Caco-2 (cell line): ENCODE measurements at places on chromosomes 1 and 21.

GRCh38 chr1:42504535-42505128 is 41.5 kb downstream of the CCDC30 start:
- H3K36me3 ChIP-seq: no peaks in the 10 kb centered on the region
- no peak for DNase-seq
- H3K4me3 ChIP-seq: no peak overlapping the region
- H3K4me1 ChIP-seq: no peaks in the 10 kb centered on the region
- H3K27me3 ChIP-seq: no peaks in the 10 kb centered on the region

DNA sequence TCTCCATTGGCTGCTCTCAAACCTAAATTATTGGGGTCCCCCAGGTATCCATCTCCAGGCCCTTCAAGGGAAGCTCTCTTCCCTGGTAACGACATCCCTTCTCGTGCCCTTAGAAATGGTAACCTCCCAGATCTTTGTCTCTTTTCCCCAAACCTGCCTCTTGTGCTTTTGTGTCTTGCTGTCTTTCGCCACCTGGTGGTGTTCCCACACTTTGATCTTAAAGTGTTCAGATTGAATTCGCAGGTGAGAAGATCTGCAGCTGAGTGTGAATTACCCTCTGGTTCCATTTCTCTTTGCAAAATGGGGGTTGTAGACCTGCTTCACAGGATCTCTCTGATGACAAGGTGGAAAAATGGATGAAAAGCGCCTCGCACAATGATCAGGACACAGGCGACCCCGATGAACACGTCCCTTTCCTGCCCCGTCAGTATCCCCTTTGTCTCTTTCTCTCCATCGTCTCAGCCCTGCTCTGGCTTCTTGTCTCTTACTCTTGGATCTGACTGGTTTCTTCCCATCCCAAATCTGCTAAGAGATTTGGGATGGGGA is 53.1 kb downstream of the DOP1B start:
- no peaks in the 10 kb centered on the region for H3K36me3 ChIP-seq
- H3K27me3 ChIP-seq: no peaks in the 10 kb centered on the region
- H3K4me1 ChIP-seq: peaks cover 16% of the 10 kb centered on the region
- DNase-seq: peak; percentile 74

- H3K4me1 ChIP-seq: no peaks in the 10 kb centered on the region
- DNase-seq: no peak
- no peak overlapping the region for H3K27ac ChIP-seq
- H3K27me3 ChIP-seq: no peaks in the 10 kb centered on the region
These were observed 5.9 kb upstream of the KIF17 start for GRCh38 chr1:20723537-20724363.

GRCh38 chr1:161943737-161944136 is 79.9 kb downstream of the OLFML2B start:
- H3K4me3 ChIP-seq: no peak overlapping the region
- H3K27ac ChIP-seq: peak overlapping the region; percentile 2
- H3K27me3 ChIP-seq: no peaks in the 10 kb centered on the region; the same call in 1 of the 2 replicates
- DNase-seq: no peak

- no peaks in the 10 kb centered on the region for H3K27me3 ChIP-seq
- peaks cover 15% of the 10 kb centered on the region for H3K4me1 ChIP-seq
- H3K4me3 ChIP-seq: no peak overlapping the region
- no peak for DNase-seq
- no peak overlapping the region for H3K27ac ChIP-seq
- peaks cover 1% of the 10 kb centered on the region for H3K36me3 ChIP-seq
These were observed 58.7 kb downstream of the XCL2 start for GRCh38 chr1:168485048-168485447.

DNA sequence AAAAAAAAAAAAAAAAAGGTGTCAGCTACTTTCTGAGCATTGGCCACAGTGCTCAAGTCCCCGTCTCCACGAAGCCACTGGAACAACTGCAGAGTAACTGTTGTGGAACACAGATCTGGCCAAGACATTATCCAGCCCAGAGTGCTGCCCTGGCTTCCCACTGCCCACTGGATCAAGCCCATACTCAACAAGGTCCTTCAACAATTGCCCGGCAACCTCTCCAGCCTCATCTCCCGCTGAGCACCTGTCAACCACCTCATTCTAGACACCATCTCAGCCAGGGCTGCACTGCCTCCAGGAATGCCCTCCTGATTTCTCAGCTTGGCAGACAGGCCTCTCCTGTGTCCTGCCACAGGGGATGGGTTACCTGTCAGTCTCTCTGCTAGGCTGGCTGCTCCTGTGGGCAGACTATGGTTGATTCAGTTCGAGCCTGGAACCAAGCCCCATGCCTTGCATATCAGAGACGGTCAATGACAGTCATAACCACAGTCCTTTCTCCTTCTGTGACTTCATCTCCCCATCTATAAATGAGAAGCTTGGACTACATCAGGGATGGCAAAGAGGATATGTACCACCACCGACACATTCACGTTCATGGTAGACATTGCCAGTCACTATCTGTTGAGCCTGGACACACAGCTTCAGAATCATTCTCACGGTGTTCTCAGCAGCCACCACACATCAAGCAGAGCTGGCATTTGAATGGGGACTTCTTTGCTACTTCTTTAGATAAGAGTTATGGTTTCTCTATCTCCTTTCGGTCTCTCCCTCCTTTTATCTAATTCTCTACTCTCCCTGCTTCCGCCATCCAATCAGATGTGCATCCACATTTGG is 76.9 kb downstream of the MRPL37 start:
- peak; percentile 34 for DNase-seq
- no peak overlapping the region for H3K4me3 ChIP-seq
- peak overlapping the region; percentile 59 for H3K27ac ChIP-seq
- H3K4me1 ChIP-seq: peaks cover 16% of the 10 kb centered on the region
- H3K36me3 ChIP-seq: no peaks in the 10 kb centered on the region
- no peaks in the 10 kb centered on the region for H3K27me3 ChIP-seq
